Substantia nigra (tissue), 51 donors: ENCODE measurements at places on chromosomes 6 and 20.

- DNase-seq = no peak
These were observed 72.3 kb downstream of the MACROD2 start for GRCh38 chr20:14067603-14068002.

DNA sequence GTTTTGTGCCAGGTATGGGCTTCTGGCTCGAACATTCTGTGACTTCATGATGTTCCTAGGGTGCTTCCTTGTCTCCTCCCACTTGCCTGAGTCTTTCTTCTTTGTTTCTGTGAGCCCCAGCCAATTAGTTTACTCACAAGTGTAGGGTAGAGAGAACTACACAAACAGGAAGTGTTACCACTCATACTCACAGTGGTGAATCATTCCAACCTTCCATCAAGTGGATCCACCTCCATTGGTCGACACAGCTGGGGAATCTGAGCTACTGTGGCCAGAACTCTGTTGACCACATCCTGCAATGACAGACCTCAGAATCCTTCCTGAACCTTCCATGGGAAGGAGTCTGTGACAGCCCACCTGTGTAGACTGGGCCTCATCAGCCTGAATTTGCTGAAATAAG, 76.8 kb downstream of the UNC5CL start:
- DNase-seq = no peak

- no peak for DNase-seq
These were observed 97.5 kb downstream of the MAFB start for GRCh38 chr20:40591536-40591935.

- no peak for DNase-seq
These were observed 286.1 kb upstream of the TFAP2D start for GRCh38 chr6:50427267-50427666.

DNA sequence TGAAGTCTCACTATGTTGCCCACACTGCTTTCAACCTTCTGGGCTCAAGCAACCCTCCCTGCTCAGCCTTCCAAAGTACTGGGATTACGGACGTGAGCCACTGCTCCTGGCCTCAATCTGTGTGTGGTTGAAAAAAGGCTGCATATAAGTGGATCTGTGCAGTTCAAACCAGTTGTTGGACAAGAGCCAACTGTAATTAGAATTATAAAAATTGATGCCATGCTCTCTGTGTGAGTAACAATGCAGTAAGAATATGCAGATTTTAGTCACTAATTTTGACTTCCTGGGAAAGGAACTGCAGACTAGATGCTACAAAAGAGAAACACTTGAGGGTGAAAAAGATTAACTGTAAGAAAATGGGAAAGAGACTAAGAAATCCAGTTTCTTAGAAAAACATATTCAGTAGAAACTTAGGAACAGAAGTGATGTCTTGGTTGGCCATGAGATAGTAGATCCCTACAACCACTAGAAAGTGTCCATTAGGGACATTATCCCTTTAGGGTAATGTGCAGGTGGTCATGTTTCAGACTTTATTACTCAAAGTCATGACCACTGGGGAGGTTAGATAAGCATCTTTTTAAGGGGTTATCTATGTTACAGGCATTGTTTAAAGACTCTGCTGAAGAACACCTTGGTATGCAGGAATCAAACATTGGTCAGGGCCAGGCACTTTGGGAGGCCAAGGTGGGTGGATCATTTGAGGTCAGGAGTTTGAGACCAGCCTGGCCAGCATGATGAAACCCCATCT, 26.3 kb downstream of the ITCH start:
- DNase-seq = no peak

DNA sequence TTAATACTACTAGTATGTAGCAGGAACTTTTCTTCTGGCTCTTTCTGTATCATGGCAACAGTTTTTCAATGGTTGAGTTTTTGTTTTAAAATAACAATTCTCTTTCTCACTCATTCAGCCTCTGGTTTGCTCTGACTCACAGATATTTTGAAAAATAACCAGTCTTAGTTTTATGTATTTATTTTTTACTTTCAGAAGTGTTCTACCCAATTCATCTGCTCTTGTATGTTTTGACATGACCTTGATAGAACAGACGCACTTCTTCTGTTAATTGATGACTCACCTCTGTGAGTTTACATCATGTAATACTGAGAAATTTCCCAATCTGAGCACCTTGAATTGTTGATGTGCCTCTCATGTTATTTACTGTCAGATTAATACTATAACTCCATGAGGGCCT, 178.9 kb downstream of the SASH1 start:
- no peak for DNase-seq

- no peak for DNase-seq
These were observed 27.6 kb upstream of the ADRM1 start for GRCh38 chr20:62275219-62275618.

DNA sequence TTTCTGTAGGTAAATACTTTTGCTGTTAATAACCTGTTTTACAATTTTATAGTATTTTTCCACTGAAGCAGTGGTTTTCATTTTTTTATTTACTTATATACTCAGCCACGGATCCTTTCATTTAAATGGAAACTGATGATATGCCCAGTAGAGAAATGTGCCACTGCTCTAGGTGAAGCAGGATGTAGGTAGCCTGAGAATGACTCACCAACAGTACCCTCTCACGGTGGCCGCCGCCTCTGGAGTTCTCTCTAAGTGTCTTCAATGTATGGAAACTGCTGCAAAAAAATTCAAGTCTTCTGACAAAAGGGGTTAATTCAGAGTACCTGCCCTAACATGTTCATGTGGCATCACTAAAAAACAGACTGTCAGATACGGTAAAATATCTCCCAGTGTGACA, 6.4 kb downstream of the EYA4 start:
- DNase-seq = no peak

DNA sequence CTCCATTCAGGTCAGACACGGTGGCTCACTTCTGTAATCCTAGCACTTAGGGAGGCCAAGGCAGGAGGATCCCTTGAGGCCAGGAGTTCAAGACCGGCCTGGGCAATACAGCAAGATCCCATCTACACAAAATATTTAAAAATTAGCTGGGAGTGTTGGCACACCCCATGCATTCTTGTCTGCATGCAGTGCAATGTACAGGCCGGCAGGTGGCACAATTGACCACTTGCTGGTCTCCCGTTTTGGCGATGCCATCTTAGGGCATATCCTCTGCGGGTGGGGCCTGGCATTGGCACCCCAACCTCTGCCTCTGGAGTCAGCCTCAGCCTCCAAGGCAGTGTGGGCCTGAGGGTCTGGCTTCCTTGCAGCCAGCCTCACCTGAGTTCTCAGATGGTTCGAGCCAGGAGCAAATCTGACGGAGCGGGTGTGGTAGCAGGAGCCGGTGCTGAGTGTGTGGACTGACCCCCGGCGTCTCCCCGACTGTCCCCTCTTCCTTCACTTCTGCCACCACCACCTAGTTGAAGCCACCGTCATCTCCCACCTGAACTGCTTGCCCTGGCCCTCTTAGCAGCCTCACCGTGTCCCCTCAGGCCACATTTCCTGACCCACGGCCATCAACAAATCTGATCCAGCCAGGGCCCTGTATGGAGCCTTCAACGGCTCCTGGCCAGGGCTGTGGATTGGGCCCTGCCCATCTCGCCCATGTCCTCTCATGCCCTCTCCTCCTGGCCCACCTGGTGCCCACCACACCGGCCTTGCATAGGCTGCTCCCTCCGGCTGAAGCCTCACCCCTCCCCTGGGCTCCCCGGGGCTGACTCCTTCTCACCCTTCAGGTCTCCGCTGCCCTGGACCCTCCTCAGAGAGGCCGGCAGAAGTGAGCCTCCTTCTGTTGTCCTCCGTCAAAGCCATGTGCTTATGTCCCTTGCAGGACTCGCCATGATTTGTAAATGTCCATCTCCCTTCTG, 44.0 kb downstream of the EFCAB8 start:
- peak; percentile 14 for DNase-seq

DNA sequence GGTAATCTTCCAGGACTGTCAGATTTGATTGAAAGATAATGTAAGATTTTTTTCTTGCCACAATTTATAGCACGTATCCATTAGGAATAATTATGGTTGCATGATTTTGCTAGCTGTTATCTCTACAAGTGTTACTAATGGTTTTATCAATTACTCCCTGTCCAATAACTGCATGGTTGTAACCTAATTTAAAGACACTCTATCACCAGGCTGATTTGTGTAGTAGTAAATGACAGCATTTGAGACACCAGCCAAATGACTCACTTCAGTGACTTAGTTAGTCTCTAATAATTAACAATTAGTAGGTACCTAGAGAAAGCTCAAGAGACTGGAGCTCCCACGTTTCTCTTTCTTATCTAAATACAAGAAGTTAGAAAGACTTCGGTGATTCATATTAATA, 453.8 kb upstream of the POU3F2 start:
- no peak for DNase-seq

GRCh38 chr6:11412616-11413015, 124.9 kb upstream of the TMEM170B start:
- no peak for DNase-seq

DNA sequence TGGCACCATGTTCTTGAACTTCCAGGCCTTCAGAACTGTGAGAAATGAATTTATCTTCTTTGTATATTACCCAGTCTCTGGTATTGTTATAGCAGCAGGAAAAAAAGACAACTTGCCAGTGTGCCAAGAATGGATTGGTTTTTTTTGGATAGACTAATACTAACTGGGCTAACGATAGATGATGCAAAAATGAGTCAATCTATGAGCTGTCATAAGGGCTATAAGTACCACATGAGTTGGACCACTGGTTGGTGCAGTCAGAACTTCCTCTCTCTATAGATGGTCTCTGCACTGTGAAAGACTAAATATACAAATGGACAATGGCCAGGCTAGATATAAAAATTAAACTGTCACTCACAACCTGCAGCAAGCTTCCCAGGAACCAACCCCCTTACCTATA, 87.6 kb upstream of the COL21A1 start:
- DNase-seq = no peak

GRCh38 chr6:154675602-154676088, 57.6 kb upstream of the SCAF8 start:
- peak; percentile 73 for DNase-seq

- no peak for DNase-seq
These were observed 397.5 kb downstream of the TAF4 start for GRCh38 chr20:61668065-61668650.

GRCh38 chr6:43107344-43108062, 31.4 kb downstream of the PTK7 start:
- DNase-seq = no peak

GRCh38 chr6:79081663-79082062, 3.6 kb upstream of the PHIP start:
- DNase-seq = no peak

DNA sequence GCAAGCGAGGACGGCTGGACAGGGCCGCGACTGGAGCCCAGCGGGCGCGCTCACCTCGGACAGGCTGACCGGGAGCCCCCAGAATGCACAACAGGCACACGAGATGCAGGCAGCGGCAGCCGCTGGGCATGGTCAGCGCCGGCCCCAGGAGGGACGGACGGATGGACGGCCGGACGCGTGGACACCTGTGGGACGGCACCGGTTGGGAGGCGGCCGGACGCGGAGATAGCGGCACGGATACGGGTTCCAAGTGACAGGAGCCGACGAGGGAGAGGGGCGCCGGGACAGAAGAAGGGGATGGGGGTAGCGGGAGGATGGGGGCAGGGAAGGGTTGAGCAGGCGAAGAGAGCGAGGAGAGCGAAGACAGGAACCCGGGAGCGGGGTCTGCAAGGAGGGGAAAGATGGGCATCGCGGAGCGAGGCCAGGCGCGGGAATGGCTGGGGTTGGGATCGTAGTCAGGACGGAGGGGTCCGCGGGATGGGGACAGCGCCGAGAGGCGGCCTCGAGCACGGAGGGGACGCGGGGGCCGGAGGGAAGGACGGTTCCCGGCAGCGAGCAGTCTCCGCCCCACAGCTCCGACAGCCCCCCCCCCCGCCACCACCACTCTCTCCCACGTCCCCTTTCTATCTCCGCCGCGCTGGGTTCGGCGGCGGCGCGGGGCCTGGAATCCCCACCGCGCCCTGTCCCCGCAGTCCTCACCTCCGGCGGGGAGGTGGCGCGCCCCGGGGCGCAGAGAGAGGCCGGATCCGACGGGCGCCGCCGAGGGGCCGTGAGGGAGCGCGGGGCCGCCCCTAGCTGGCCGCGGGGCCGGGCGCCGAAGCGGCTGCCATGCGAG, 435 bp downstream of the DLK2 start:
- DNase-seq = peak; percentile 42

DNA sequence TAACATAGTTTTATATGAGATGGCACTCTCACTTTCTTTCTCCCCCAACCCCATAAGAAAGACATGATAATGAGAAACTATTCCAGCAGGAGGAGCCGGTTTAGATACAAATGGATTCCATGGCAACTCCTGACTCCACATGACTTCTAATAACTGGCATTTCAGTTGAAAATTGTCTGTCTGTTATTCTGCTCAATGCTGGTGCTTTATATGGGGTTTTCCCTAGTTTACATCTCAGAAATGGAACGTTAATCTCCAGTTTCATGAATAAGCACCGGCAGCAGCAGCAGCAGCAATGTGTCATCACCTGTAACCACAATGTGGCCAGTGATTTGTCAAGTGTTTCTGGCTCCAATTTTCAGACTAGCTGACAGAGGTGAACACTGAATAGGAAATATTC, 8.0 kb upstream of the SIM1 start:
- DNase-seq = no peak

GRCh38 chr6:392441-393390, 1.2 kb downstream of the IRF4 start:
- no peak for DNase-seq

DNA sequence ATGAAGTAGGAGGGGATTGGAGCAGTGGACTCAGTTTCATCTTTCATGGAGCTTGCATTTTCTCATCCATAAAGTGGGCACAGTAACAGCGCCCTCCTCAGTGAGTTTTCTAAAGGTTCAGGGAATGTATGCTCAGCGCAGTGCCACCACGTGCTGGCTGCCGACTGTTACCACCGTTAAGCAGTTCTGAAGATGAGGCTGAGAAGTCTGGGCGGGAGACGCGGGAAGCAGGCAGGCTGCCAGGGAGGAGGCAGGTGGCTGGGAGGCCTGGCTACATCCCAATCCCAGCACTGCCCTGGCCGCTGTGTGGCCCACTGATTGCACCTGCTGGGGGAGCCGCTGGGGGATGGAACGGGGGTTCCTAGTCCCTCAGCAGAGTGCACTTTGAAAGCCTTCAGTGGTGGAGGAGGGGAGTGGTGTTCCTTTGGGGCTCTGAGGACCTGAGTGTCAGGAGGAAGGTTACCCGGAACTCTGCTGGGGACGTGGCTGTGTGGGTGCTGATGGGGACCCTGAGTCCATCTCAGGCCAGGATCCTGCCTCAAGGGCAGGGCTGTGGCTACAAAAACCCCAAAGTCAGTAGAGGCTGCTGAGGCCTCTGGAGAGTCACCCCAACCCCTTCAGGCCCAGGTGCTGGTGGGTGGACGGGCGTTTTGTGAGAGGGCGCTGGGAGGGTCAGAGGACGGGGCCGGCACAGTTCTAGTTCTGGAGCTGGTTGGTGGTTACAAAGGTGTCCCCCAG, 28.0 kb upstream of the PHACTR3 start:
- DNase-seq = no peak
